Vein endothelial cell (primary cell): ENCODE measurements at places on chromosomes 3 and 15. TPM values are rescaled to one million over a fixed set of nuclear protein-coding genes. Genes with fewer than 3 reads are reported as not detected.

Gene ZPLD1
- under 0.01 TPM in 1 of 2 replicates, not detected in the other for total RNA-seq

Gene INSYN1
- total RNA-seq = 0.10 and 0.65 TPM in 2 replicates

Gene RAB43
- 37.2 and 43.1 TPM in 2 replicates for total RNA-seq

Gene GOLGA6L7
- not detected in 2 replicates for total RNA-seq

Gene HTR3E
- total RNA-seq = not detected in 2 replicates

Gene ZCWPW2
- under 0.01 and 0.38 TPM in 2 replicates for total RNA-seq

Gene LRRC31
- total RNA-seq = not detected in 2 replicates

Gene TMEM207
- not detected in 2 replicates for total RNA-seq

Gene DISP2
- total RNA-seq = under 0.01 and 0.10 TPM in 2 replicates

Gene MDFIC2
- not detected in 2 replicates for total RNA-seq

Gene SUCNR1
- total RNA-seq = 0.10 TPM in 1 of 2 replicates, not detected in the other

Gene FBXL22
- total RNA-seq = under 0.01 and 0.38 TPM in 2 replicates

Gene TM6SF1
- 26.3 and 38.2 TPM in 2 replicates for total RNA-seq

Gene TMEM108
- total RNA-seq = 0.10 and 0.33 TPM in 2 replicates

Gene OIP5
- 4.2 and 6.8 TPM in 2 replicates for total RNA-seq

Gene TM4SF4
- total RNA-seq = not detected in 2 replicates

Gene REC114
- not detected in 2 replicates for total RNA-seq

Gene PXYLP1
- total RNA-seq = 0.65 and 0.86 TPM in 2 replicates

Gene CCR8
- not detected in 2 replicates for total RNA-seq

Gene WDR93
- 0.10 TPM in 1 of 2 replicates, not detected in the other for total RNA-seq

Gene ADAMTSL3
- under 0.01 and 0.38 TPM in 2 replicates for total RNA-seq

Gene TMCC1
- 19.6 and 27.1 TPM in 2 replicates for total RNA-seq

Gene DCLK3
- total RNA-seq = not detected in 2 replicates

Gene CCR5
- not detected in 2 replicates for total RNA-seq

Gene HDC
- not detected in 2 replicates for total RNA-seq

Gene RAB5A
- total RNA-seq = 119 and 131 TPM in 2 replicates

Gene TGFBR2
- total RNA-seq = 563 and 653 TPM in 2 replicates

Gene PLSCR5
- total RNA-seq = not detected in 2 replicates

Gene TRPM1
- 0.38 and 1.3 TPM in 2 replicates for total RNA-seq

Gene IQCF5
- total RNA-seq = not detected in 2 replicates

Gene RTP1
- total RNA-seq = not detected in 2 replicates

Gene TRH
- total RNA-seq = not detected in 2 replicates

Gene SST
- not detected in 2 replicates for total RNA-seq

Gene NR1I2
- 0.38 TPM in 1 of 2 replicates, not detected in the other for total RNA-seq

Gene CSPG4
- total RNA-seq = 0.19 and 0.33 TPM in 2 replicates

Gene CNTN3
- under 0.01 TPM in 1 of 2 replicates, not detected in the other for total RNA-seq

Gene DNAJC13
- 66.6 and 93.6 TPM in 2 replicates for total RNA-seq

Gene ELL3
- 1.5 and 3.6 TPM in 2 replicates for total RNA-seq

Gene SKOR1
- 0.10 TPM in 1 of 2 replicates, not detected in the other for total RNA-seq
